ENCODE measurements at places on chromosomes 2 and 18. TPM values are rescaled to one million over a fixed set of nuclear protein-coding genes. Genes with fewer than 3 reads are reported as not detected.

- H3K27me3 ChIP-seq: no peaks in the 10 kb centered on the region
- no peak overlapping the region for H3K27ac ChIP-seq
- H3K4me1 ChIP-seq: peaks cover 2% of the 10 kb centered on the region
- no peak overlapping the region for H3K4me3 ChIP-seq
These were observed 55.0 kb downstream of the NDUFA10 start for GRCh38 chr2:239970004-239970623.

DNA sequence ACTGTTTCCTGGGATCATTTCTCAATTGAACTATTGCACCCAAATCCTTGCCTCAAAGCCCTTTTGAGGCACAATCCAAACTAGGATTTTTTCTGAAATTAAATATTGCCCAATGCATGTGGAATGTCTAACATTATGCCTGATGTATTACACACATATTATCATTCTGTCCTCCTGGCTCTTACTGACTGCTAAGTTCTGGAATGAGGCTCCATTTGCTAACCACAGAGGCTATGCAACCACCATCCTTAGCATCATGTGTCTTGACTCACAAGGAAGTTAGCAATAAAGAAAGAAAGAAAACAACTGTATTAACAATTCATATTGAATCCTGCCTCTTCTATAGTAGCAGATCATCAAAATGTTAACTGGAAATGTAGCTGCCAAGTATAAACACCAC is 1142.7 kb downstream of the CNTNAP5 start:
- no peak overlapping the region for H3K27ac ChIP-seq
- no peak for DNase-seq
- H3K4me1 ChIP-seq: no peaks in the 10 kb centered on the region
- H3K27me3 ChIP-seq: no peaks in the 10 kb centered on the region
- H3K4me3 ChIP-seq: no peak overlapping the region

- no peak overlapping the region for H3K4me3 ChIP-seq
- DNase-seq: no peak
- H3K4me1 ChIP-seq: no peaks in the 10 kb centered on the region
- no peak overlapping the region for H3K27ac ChIP-seq
- peaks cover 4% of the 10 kb centered on the region for H3K36me3 ChIP-seq
- H3K27me3 ChIP-seq: peaks cover 5% of the 10 kb centered on the region
These were observed 281.4 kb upstream of the ZEB2 start for GRCh38 chr2:144801325-144801724.

GRCh38 chr2:23532391-23533337 is 147.7 kb downstream of the KLHL29 start:
- no peaks in the 10 kb centered on the region for H3K27me3 ChIP-seq
- no peak for DNase-seq
- H3K27ac ChIP-seq: peak overlapping the region; percentile 88

DNA sequence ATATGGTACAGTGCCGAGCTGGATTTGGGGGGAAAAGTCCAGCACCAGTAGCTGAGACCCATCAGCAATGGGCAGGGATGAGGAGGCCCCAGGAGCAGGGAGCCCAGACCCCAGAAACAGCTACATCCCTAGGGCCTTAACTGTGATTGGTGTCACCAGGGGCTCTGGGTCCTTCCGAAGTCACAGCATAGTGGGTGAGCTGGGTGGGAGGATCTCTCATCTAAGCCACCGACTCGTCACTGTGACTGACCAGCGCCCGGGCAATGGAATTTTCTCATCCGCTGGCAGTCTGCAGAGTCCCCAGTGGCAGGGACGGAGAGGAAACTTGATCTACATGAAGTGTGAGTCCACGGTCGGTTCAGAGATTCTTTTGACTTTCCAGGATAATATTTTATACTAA is 186.5 kb downstream of the SH3BP4 start:
- no peaks in the 10 kb centered on the region for H3K36me3 ChIP-seq
- DNase-seq: no peak
- no peak overlapping the region for H3K4me3 ChIP-seq
- no peak overlapping the region for H3K27ac ChIP-seq
- H3K4me1 ChIP-seq: peaks cover 5% of the 10 kb centered on the region

DNA sequence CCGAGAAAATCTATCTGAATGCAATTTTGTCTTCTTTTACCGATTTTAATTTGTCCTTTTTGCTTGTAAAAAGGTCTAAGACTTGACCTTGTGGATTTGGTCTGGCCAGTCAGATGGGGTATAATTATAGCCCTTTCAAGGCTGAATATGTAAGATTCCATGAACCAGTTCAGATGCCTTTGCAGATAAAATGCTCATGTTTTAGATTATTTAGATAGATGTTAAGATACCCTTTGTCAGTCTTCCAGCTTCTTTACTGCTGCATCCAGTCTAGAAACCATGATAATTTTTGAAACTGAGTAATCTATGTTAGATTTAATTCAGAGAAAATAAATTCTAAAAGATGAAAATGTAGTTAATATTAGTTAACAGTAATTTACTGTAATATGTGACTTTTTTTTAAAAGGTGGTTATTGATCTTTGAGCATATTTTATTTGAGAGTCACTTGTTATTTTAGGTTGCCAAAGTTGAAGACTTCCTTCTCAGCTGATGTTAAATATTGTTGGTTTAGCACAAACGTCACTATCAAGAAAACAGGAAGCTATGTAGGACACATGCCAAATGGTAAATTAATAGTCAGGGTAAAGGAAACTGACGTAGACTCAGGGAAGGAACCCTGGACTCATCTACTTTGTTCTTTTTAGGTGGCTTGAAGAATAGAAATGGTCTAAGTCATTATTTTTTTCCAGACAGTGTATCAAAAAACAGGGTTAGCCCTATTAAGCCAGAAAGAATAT is 29.8 kb downstream of the BABAM2 start:
- H3K36me3 ChIP-seq: no peaks in the 10 kb centered on the region
- H3K27me3 ChIP-seq: no peaks in the 10 kb centered on the region
- H3K4me1 ChIP-seq: peaks cover 6% of the 10 kb centered on the region
- no peak for DNase-seq
- H3K4me3 ChIP-seq: peak overlapping the region; percentile 62

The RFTN2 gene
- total RNA-seq: not detected

- no peaks in the 10 kb centered on the region for H3K27me3 ChIP-seq
- DNase-seq: no peak
- H3K36me3 ChIP-seq: peaks cover 12% of the 10 kb centered on the region
- peaks cover 65% of the 10 kb centered on the region for H3K4me1 ChIP-seq
These were observed 44.8 kb downstream of the ARL4C start for GRCh38 chr2:234451852-234452625.

DNA sequence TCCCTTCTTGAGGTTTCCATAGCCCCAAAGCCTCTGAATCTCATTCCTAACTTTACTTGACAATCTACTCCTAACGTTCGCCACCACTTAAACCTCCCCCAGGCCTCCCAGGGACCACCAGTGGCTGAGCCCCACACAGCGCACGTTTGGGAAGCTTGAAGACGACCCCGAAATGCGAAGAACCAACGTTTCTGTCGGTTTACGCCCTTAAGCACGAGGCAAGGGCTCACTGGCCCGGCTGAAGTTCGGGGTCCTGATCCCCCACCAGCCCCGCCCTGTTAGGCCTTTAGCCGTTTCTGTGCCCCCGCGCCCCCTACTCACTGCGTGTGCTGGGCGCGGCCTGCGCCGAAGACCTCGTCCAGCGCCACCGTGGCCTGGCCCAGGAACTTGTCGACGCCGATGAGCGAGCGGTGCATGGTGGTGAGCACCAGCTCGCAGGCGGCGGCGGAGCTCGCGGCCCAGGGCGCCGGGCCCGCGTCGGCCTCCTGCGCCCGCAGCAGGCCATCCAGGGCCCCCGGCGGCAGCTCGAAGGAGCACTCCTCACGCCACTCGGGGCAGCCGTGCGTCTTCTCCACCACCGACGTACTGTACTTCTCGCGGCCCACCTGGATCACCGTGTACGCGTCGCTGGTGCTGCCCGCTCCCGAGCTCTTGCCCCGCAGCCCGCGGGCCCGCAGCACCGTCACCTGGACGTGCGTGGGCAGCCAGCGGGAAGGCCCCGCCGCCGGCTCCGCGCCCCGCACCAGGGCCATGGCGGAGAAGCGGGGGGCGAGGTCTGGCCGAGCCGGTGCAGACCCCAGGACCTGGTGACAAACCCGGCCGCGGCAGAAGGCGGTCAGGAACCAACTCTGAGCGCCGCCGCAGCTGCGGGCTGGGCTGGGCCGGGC is 479 bp downstream of the RAB11FIP5 start:
- H3K4me1 ChIP-seq: peaks cover 20% of the 10 kb centered on the region
- no peak for DNase-seq
- peak overlapping the region; percentile 82 for H3K4me3 ChIP-seq
- peaks cover 5% of the 10 kb centered on the region for H3K27me3 ChIP-seq
- H3K27ac ChIP-seq: peak overlapping the region; percentile 65

DNA sequence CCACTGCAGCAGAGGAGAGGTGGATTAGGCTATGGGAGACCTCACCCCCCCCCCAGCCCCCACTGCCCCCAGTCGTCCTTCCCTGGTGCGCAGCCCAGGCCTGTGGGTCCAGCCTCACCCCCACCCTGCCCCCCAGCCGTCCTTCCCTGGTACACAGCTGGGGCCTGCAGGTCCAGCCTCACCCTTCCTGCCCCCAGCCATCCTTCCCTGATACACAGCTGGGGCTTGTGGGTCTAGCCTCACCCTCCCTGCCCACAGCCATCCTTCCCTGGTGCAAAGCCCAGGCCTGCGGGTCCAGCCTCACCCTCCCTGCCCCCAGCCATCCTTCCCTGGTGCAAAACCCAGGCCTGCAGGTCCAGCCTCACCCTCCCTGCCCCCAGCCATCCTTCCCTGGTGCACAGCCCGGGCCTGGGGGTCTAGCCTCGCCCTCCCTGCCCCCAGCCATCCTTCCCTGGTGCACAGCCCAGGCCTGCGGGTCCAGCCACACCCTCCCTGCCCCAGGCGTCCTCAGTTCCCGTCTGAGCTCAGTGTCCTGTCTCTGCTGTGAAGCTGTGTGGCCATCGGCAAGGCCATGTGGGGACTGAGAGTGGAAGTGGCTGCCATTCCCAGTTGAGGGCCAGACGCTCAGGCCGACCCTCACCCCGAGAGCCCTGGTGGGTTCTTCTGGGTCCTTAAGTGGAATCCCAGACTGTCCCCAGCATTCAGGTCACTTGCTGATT is 86.8 kb upstream of the SNTG2 start:
- no peak for DNase-seq
- H3K4me3 ChIP-seq: no peak overlapping the region
- H3K27me3 ChIP-seq: no peaks in the 10 kb centered on the region
- H3K4me1 ChIP-seq: peaks cover 9% of the 10 kb centered on the region
- H3K36me3 ChIP-seq: no peaks in the 10 kb centered on the region

DNA sequence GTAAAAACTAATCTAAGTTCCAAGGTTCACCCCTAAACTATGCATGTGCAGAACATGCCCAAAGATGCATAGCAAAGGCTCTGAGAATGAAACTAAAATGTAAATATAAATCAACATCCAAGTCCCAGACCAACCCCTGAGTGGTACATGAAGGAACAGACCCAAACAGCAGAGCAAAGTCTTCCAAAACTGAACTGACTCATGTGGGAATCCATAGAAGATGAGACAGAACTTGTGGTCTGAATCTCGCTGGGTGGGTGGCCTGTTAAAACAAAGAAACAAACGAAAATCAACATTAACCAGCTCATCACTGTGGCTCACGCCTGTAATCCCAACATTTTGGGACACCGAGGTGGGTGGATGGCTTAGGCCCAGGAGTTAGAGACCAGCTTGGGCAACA is 29.5 kb upstream of the ATRAID start:
- no peak overlapping the region for H3K27ac ChIP-seq
- H3K27me3 ChIP-seq: peaks cover 40% of the 10 kb centered on the region
- DNase-seq: no peak
- H3K4me1 ChIP-seq: peaks cover 6% of the 10 kb centered on the region
- no peaks in the 10 kb centered on the region for H3K36me3 ChIP-seq
- no peak overlapping the region for H3K4me3 ChIP-seq

The TNFAIP6 gene
- total RNA-seq: 0.64 TPM

The SOX11 gene
- not detected for total RNA-seq

- H3K4me1 ChIP-seq: no peaks in the 10 kb centered on the region
- DNase-seq: no peak
- no peak overlapping the region for H3K27ac ChIP-seq
- no peak overlapping the region for H3K4me3 ChIP-seq
- no peaks in the 10 kb centered on the region for H3K36me3 ChIP-seq
These were observed 296.2 kb upstream of the SPRED2 start for GRCh38 chr2:65728477-65729180.

DNA sequence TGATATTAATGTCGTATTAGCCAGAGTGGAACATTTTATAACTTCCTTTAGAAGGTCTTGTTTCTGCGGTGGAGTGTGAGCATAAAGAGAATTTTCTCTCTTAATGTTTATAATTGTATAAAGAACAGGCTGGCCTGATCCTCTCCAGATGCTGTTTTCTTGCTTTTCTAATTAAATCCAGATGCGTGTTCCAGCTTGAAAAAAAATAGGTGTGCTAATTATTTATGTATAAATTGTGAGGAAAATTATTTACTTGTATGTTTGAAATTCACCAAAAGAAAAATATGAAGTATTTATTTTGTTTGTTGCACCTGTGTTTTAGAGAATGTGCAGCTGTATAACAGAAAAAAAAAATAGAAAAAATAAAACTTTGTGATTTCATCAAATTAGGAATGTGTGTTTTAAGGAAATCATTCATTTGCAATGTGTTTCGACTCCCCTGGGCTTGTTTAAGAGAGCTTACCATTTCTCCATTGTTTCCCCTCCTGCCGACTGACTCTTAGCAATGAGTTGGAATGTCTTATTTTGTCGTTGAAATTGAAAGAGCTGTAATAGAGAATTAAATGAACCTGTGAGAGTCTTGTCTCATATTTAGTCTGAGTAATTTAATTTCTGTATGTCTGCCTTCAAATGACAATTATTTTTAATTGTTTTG is 220.1 kb upstream of the NXPH2 start:
- no peaks in the 10 kb centered on the region for H3K27me3 ChIP-seq
- peaks cover 8% of the 10 kb centered on the region for H3K36me3 ChIP-seq
- H3K4me1 ChIP-seq: no peaks in the 10 kb centered on the region
- DNase-seq: no peak

The CRYBA2 gene
- not detected for total RNA-seq

The ERMN gene
- 8.8 TPM for total RNA-seq

DNA sequence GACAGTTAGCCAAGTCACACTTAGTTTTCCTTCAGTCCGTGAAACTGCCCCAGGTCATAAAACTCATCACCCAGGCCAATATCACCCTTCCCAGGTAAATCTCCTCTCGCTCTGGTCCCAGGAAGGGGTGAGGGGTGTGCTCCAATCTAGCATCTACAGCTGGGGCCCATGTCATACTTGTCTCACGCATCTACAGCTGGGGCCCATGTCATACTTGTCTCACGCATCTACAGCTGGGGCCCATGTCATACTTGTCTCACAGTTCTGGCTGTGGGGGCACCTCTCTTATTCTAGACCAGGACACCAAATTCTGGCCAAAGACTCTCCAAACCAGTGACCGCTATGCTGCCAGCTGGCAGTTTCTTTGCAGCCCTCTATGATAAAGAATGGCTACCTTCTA is 123.3 kb upstream of the DLGAP1 start:
- H3K4me3 ChIP-seq: no peak overlapping the region
- H3K27me3 ChIP-seq: no peaks in the 10 kb centered on the region
- no peak overlapping the region for H3K27ac ChIP-seq
- no peaks in the 10 kb centered on the region for H3K4me1 ChIP-seq
- peaks cover 24% of the 10 kb centered on the region for H3K36me3 ChIP-seq
- DNase-seq: no peak

The ANKRD12 gene
- total RNA-seq: 133 TPM

DNA sequence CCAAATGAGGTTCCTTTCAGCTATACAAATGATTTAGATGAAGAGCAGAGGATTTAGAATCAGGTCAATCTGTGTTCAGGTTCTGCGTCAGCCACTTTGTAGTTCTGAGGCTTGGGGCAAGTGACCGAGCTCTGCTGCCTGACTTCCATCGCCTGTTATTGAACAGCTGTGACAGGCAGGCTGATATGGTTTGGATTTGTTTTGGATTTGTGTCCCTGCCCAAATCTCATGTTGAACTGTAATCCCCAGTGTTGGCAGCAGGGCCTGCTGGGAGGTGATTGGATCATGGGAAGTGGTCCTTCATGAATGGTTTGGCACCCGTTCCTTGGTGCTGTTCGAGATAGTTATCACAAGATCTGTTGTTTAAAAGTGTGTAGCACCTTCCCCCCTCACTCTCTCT is 18.6 kb downstream of the TYMS start:
- no peaks in the 10 kb centered on the region for H3K27me3 ChIP-seq
- DNase-seq: no peak
- H3K4me1 ChIP-seq: no peaks in the 10 kb centered on the region
- H3K36me3 ChIP-seq: peaks cover 23% of the 10 kb centered on the region
